ENCODE measurements at places on chromosomes 2 and 18.

DNA sequence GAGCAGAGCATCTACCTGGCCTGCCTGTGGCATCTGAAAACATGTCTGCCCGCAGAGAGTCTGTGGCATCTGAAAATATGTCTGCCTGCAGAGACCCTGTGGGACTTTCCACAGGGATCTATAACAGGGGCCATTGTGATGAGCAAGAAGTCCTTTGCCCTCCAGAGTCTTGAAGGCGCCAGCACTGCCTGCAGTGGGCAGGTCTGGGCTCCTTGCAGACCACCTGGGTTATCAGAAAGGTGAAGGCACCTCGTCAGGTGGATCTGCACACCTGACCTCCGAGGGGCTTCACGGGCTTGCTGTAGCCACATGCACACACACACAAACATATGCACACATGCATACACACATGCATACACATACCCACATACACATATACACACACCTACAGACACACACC is 189.5 kb upstream of the HDAC4 start:
- DNase-seq, result no peak

DNA sequence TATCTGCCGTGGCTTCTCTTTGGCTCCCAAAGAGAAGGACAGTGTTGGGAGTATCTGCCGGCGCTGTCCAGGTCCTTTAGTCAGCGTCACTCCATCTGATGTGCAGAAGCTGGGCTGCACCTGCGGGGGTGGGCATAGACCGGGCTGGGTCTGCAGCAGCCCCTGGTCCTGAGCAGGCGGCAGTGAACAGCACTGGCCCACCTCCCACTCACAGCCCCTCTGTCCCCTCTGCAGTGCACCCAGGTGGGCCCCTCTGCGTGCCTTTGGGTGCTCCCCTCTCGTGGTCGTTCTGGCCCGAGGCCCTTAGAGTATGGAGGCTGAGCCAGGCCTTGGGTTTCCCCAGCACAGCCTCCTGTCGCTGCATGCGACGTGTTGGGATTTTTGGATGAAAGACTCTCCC is 95.7 kb downstream of the USP40 start:
- DNase-seq, result no peak

DNA sequence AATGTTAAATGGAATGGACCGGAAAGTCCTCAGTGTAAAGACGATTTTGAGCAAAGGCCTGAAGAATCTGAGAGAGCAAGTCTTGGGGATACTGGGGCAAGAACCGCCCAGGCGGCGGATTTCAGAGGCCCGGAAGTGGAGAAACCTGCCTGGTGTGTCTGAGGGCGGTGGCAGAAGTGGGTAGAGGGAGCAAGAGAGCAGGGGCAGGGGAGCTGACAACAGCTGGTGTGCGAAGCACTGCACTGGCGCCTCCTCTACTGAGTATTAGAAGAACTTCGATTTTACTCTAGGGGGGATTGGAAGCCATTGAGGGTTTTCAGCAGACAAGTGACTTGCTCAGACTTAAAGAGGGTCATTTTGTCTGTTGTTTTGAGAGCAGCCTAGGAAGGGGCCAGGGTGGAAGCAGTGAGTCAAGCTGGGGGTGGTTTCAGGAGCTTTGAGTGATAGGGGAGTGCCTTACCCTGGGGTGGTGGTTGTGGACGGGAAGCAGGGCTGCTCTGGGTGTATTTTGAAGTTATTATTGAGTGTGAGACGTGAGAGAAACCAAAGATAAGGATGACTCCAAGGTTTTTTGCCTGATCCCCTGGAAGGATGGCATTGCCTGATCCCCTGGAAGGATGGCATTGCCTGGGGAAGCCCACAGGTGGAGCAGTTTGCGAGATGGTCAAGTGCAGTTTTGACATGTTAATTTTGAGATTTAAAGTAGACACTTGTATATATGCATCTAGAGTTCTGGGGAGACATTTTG is 52.5 kb downstream of the ZNF236 start:
- no peak for DNase-seq

- no peak for DNase-seq
Observed at GRCh38 chr2:222943820-222944219, 83.0 kb downstream of the ACSL3 start.

DNA sequence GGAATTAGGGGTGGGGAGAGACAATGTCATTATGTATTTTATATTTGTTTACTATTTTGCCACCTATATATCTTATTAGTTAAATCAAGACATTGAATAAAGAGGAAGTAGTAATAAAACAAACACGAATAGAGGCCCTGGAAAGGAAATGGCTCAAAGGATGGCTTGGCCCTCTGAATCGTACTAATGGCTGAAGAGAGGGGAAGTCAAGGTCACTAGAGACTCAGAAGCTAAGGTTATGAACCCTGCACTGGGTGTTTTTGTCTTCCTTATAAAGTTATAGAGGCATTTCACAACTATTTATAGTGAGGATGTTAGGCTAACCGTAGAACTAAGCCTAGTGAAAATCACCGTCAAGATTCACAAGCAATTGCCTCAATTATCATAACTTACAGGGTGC is 685.9 kb downstream of the ARHGAP15 start:
- DNase-seq, result no peak

DNA sequence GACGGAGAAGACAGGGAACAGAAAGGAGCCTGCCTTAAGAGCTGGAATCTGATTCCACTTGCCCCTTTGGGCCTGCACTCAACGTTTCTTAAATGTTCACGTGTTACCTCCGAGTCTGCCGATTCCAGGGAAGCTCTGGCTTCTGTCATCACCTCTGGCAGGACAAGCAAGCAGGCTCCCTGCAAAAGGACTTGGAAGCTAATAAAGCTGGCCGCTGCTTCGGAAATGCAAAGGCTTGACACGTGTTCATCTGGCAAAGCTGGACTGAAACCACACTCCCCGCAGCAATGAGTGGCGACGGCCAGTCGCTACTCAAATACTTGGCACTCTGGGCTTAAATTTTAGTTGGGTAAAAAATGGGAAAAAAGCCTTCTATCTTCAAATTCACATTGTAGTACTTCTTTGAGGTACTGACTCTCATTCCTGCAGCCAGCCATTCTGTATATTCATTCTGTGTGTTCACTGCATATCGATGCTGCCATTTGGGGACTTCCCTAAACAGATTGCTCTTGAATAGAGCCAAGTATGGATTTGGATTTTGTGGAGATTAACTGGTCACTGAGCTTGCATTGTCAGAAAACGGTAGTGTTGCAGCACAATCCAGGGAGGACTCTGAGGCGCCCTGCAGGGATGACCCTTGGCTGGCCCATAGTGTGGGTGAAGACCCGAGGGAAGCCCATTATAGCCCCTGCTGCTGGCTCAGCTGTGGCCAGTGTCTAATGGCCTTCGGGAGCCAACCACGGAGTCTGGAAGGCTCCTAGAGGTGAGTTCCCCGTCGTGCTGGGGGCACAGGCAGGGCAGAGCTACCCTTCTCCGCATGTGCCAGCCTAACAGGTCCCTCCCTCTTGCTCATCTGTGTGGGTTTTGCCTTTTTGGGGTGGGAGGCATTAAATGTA is 231.5 kb downstream of the PRKCE start:
- DNase-seq, result no peak

DNA sequence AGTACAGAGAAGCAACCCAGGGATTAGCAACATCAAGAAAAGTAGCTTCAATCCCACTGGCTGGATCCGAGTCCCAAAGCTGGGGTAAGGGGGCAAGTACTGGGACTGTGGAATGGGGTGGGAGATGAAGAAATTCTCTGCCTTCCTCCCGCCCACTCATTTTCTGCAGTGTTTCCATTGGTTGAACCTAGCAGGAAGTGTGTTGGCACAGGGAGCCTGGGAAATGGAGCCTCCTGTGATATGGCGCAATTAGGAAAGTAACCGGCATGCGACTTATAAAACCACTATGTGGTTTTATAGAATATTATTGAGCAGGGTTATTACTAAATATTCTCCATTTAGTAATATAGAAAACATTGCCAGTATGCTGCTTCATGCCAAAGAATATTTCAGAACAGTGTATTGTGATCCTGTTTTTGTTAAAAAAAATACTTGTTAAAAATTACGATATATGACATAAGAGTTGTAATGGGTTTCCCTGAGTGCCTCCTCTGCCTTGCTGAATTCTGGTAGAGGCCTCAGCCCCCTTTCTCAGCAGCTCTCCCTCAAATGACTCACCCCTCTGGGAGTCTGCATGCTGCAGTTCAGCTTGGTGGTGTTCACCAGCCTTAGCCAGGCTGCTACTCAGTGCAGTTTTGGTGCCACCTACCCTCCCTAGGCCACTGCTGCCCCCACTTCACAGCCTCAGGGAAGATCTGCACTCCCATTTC is 60.5 kb downstream of the HK2 start:
- DNase-seq, result no peak

DNA sequence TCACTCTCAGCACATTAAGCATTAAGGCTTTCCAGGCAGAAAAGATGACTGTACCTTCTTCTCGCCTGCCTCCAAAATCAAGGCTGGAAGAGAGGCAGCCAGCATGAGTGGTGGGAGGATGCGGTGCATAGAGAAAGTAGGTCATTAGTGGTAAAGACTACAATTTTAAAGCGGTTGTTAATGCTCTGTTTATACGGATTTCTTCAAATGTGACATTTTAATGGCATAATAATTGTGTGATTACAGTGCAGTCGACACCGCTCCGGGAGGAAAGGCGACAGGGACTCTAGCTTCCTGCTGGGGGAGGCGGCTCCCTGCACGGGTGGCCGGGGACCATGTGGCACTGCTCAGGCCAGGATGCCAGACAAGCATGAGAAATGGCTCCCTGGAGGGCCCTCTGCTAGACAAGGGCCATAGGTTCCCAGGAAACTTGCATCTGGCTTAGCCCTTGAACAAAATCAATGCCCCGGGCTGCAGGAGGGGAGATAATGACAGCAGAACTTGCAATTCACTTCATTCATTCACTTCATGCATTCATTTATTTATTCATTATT is 129.6 kb downstream of the GALNT14 start:
- no peak for DNase-seq

GRCh38 chr2:79200762-79201161 is 41.2 kb upstream of the REG3A start:
- DNase-seq, result no peak

DNA sequence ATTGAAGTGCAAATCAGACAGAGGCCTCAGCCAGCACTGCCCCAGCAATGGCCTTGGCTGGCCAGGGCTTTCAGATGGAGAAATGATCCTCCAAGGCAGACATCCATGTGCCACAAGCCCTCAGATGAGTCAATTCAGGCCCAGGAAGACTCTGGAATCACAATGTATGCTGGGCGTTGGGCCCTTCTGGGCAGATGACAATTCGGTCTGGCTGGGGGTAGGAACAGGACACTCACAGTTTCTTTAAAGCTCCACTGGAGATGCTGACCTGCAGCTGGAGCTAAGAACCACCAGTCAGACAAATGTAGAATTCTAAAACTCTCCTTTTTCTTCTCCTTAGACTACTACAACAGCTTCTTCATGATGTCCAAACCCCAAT is 7.1 kb upstream of the CRYGC start:
- DNase-seq, result no peak

DNA sequence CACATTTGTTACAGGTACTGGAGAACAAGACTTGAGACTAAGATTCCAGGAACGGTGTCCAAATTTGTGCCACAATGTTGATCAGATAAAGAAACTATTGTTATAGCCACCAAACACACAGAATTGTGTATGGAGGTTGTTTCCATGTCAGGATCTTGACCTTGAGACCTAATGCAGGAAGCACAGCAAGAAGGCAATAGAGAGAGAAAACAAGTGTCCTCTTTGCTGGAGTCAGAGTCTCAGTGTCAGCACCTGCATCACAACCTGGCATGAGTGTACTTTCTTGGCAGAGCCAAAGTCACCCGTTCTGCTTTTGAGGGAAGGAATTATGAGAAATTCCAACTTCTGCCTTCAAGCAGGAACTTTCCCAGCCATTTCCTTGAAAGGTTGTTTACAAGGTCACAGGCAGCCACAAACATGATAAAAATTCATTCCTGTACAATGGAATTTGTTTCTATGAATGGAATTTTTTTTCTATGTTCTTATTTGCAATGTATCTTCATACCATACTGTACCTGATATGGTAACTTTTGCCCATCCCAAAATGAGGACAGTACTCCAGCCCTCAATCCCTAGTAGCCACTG is 118.4 kb downstream of the PKP4 start:
- no peak for DNase-seq

GRCh38 chr2:64273524-64274398 is 129.5 kb upstream of the PELI1 start:
- no peak for DNase-seq

GRCh38 chr2:67576991-67577390 is 179.9 kb downstream of the ETAA1 start:
- DNase-seq, result no peak

DNA sequence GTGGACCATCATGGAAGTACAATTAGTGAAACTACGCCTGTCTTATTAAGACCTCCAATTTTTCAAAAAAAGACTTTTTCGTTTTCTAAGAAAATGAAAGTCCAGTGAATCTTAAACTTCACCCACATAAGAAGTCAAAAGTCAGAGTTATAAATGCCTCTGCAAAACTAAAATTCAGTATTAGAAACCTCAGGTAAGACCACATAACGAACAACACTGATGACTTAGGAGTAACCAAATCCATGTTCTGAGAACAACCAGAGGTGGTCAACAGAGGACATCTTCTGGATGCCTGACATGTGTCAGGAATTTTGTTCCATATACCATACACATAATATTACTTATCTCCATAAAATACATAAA is 62.4 kb downstream of the RPL31 start:
- DNase-seq, result no peak

DNA sequence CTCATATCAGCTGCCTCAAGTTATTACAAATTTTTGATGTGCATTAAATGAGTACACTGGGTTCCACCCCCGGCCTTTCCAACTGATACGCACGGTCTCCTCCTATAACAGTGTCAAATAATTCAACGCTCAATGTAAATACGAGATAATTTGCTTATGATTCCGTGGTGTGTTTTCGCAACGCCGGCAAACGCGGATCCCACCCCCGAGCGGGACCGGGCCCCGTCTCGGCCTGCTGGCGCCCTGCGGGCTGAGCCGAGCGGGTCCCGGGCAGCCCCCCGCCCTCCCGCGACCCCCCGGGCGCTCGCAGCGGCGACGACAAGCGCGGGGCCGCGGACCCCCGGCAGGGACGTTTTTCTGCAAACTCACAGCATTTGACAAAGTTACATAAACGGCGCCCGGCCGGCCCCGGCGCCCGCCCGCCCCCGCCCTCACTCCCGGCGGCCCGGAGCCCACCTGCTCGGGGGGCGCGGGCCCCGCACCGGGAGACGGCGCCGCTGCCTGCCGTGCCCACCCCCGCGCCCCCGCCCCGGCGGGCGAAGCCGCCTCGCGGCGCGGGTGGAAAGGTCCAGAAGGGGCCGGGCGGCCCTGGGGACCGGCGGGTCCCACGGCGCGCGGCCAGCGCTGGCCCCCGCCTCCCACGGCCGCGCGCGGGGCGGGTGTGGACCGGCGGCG is 762 bp downstream of the HDAC4 start:
- DNase-seq, result no peak
